ENCODE measurements at places on chromosomes 4 and X.

- no peak for DNase-seq
Observed at GRCh38 chrX:23799469-23800065, 16.6 kb downstream of the SAT1 start.

DNA sequence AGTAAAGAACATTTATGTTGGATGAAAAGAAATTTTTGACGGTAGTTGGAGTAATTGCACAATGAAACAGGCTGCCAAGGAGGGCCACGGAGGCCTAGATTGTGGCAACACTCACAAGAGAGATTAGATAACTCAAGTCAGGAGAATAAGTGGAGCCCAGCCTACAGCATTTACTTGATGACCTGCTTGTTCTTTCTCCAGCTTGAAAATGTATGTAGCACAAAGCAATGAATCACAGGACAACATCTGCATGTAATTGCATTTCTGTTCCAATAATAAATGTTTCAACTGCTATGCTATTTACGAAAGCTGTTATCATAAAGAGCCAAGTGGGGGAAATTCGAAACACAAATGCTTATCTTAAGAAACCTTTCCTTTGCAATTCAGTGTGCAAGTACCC, 221.2 kb upstream of the MID1 start:
- no peak for DNase-seq

- DNase-seq: no peak
Observed at GRCh38 chr4:7238300-7238960, 46.1 kb downstream of the SORCS2 start.

DNA sequence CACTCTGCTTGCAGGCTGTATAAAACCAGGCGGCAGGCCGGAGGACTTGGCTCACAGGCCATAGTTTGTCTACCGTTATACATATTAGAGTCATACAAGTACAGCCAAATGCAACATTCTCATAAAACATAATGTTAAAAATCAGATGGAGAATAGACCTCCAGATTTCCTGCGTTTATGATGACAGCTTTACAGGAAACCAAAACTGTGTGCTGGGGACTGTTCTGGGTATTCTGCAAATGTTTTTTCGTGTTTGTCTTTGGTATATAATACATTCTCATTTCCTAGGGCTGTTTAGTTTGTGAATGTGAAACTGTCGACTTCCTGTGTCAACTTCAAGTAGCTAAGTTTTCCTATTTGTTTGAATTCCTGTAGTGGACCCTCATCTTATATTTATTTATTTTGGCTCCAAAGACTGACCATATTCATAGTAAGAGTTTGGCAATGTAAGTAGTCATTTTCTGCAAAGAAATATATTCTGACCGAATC, 79.5 kb upstream of the FAM9C start:
- DNase-seq: no peak

DNA sequence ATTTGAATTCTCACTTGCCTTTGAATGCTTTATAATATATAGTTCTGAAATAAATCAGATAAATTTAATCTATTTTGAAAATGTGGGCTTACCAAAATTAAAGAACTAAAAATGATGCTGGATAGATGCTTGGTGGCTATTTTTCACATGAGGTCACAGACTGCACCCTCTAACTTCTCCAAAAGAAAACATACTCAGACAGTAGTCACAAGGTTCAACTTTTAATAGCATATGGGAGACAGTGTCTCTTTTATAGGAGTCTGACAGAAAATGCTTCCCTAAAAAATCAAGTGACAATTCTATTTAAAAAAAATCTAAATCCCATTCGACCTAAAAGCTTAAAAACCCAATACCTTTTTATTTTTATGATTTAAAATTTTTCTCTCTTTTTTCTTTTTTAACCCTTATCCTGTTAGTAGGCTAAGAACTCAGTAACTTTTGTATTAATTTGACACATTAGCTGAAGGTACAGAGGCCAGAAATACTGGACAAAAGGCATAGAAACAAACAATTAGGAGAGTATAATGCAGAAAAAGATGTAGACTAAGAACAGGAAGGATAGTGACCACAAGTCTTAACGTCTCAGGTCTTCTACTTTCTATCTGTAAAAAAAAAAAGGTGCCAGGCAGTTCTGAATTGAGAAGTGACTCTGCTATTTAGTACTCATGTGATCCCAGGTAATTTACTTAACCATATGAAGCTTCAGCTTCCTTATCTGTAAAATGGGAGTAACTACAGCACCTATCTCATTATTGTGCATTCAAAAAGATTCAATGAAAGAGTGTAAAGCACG, 7.6 kb downstream of the TIGD4 start:
- DNase-seq: no peak

DNA sequence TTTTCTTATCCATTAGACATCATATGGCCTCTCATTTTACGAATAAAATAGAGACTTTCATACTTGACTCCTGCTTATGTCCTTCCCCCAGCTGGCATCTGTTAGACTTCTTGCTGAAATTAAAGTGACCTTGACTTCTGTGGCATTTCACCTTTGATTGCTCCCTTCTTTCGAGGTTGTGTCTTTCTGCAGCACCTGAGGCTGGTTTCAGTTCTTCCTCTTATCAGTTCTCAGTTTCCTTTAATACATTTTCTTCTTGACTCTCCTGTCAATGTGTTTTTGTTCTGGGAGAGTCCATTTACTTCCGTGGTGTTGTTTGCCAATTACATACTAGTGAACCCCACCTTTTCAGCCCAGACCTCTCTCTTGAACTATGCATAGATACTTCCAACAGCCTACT, 81.6 kb downstream of the RBPJ start:
- DNase-seq: no peak

- DNase-seq: no peak
Observed at GRCh38 chrX:155334486-155335336, at the start of gene CLIC2. TSS of gene CLIC2 (minus strand) at chrX:155334614. CDS start at chrX:155334427, 187 bp downstream.

GRCh38 chr4:184807797-184808712, 17.7 kb downstream of the ACSL1 start:
- DNase-seq: no peak
